ENCODE measurements at places on chromosomes 2 and 18. TPM values are rescaled to one million over a fixed set of nuclear protein-coding genes. Genes with fewer than 3 reads are reported as not detected.

Gene STK36
- 77.0 TPM for total RNA-seq

Gene IL1RL2
- total RNA-seq = 0.63 TPM

Gene GAREM2
- 11.9 TPM for total RNA-seq

Gene MARCO
- not detected for total RNA-seq

Gene SESTD1
- 133 TPM for total RNA-seq

Gene CRYBA2
- total RNA-seq = not detected

Gene CRYGD
- not detected for total RNA-seq

Gene CHST9
- total RNA-seq = 2.5 TPM

Gene BOK
- 19.4 TPM for total RNA-seq

Gene PSMA8
- total RNA-seq = not detected

Gene ANKRD29
- 5.3 TPM for total RNA-seq

Gene ELP2
- total RNA-seq = 197 TPM

Gene SERPINB11
- not detected for total RNA-seq

Gene ST6GAL2
- total RNA-seq = 140 TPM

Gene DQX1
- not detected for total RNA-seq

Gene NPAS2
- 10.6 TPM for total RNA-seq

Gene TUBA4B
- total RNA-seq = not detected

Gene GCG
- total RNA-seq = not detected

Gene CYTIP
- total RNA-seq = 2.5 TPM

Gene DARS1
- total RNA-seq = 44.4 TPM

Gene ANKRD30B
- total RNA-seq = 2.2 TPM

Gene SPIRE1
- 163 TPM for total RNA-seq

Gene LRRC30
- total RNA-seq = not detected

Gene POU3F3
- total RNA-seq = 256 TPM

Gene REEP1
- total RNA-seq = 191 TPM

Gene MBP
- total RNA-seq = 10.6 TPM

Gene FHL2
- total RNA-seq = 4.1 TPM

Gene LPIN1
- 50.1 TPM for total RNA-seq

Gene ZNF519
- total RNA-seq = 102 TPM

Gene NRBP1
- total RNA-seq = 82.9 TPM

Gene SLC38A11
- total RNA-seq = 7.8 TPM

Gene DSG1
- total RNA-seq = not detected

Gene MAP3K19
- total RNA-seq = 1.6 TPM

Gene UCN
- not detected for total RNA-seq

Gene MRPL44
- total RNA-seq = 43.8 TPM

Gene NR4A2
- 12.2 TPM for total RNA-seq

Gene MAL
- not detected for total RNA-seq
